ENCODE measurements at places on chromosomes 3 and 15.

GRCh38 chr3:62110443-62111225 lies 262.7 kb downstream of the FEZF2 start:
- DNase-seq = no peak

DNA sequence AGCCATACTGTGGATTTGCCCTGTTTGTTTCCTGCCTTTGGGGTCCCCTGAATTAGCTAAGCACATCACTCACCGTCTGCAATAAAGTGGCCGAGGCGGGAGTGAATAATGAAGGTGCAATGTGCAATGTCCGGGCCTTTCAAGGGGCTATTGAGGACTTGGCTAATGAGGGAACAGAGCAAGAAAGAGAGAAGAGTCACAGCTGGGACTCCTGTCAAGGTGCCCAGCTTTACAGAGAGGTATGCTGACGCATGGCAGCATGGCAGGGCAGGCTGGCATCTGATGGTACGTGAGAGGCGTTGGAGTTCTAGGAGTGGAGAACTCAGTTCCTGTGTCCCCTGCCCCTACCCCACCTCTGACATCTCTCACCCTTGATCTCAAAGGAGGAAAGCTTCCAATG lies 13.8 kb upstream of the ATP2B2 start:
- no peak for DNase-seq

GRCh38 chr3:17793542-17794195 lies 51.2 kb upstream of the TBC1D5 start:
- DNase-seq = no peak

DNA sequence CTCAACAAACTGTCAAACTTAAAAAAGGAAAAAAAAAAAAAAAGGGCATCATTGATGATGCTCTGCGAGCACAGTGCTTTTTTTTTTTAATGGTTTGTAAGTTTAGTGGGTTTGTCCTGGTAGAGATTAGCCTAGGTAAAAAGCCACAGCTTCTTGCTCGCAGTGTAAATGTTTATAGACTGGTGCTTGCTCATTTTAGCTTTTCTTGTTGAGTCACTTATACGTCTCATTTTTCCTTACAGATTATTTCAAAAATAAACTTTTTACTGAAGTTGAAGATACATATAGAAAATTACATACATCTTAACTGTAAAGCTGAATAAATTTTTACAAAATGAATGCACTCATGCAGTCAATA lies 16.5 kb upstream of the TRA2B start:
- DNase-seq = no peak

DNA sequence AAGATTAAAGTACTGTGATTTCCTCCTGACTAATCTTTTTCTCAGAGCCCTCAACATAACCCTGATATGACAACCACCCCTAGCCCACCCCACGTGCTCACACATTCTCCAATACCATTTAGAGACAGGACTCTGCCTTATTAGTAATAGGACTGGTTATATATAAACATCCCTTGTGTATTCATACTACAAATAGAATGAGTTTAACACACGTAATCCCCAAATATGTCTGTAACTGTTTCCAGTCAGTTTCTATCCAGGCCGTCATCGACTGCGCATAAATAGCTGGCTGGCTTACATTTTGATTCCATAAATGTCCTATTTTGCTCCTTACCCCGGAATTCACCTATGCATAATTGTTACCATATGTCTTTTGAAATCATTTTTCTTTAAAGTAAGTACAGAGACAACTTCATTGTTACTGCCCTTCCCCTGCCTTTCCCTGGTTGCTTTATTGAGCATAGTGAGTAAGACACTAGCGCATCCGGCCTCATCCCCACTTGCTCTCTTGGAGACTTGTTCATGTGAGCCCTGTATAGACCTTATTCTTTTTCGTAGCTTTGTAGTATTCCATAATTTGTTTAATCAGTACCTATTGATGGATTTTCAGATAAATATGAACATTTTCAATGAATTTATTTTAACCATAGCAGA lies 3.5 kb upstream of the P2RY14 start:
- DNase-seq = no peak

GRCh38 chr3:102810937-102811336 lies 376.1 kb downstream of the ZPLD1 start:
- DNase-seq = no peak
